Prostate gland (tissue), 2 donors: ENCODE measurements at places on chromosomes 11 and 22. TPM values are rescaled to one million over a fixed set of nuclear protein-coding genes. Genes with fewer than 3 reads are reported as not detected.

Gene PHETA2
- total RNA-seq = 8.5 TPM

Gene MUC6
- total RNA-seq = 0.74 TPM

Gene PLEKHA7
- total RNA-seq = 38.3 TPM

Gene TENM4
- 2.6 TPM for total RNA-seq

Gene KCNK4
- not detected for total RNA-seq

Gene TPBGL
- 0.68 TPM for total RNA-seq

Gene GRK3
- 16.9 TPM for total RNA-seq

Gene PHLDA2
- total RNA-seq = 12.4 TPM

Gene OLFML1
- 4.4 TPM for total RNA-seq

Gene CKAP5
- total RNA-seq = 58.8 TPM

Gene FAM180B
- not detected for total RNA-seq

Gene PNPLA5
- not detected for total RNA-seq

Gene TMA7B
- total RNA-seq = not detected

Gene EXPH5
- 17.3 TPM for total RNA-seq

Gene MRGPRX3
- total RNA-seq = not detected

Gene POTEH
- 70.7 TPM for total RNA-seq

Gene OR51I2
- total RNA-seq = not detected

Gene DDIAS
- total RNA-seq = 1.3 TPM

Gene OR8D4
- total RNA-seq = 1.5 TPM

Gene C11orf97
- not detected for total RNA-seq

Gene PPP1R14B
- total RNA-seq = 69.3 TPM
